CD4-positive, alpha-beta T cell (primary cell): ENCODE measurements at places on chromosomes 6 and 20. TPM values are rescaled to one million over a fixed set of nuclear protein-coding genes. Genes with fewer than 3 reads are reported as not detected.
A peak's percentile ranks its signal among the peaks of the same experiment; 100 is the strongest.

GRCh38 chr6:144379356-144379755 lies 94.2 kb downstream of the UTRN start:
- DNase-seq, result no peak

DNA sequence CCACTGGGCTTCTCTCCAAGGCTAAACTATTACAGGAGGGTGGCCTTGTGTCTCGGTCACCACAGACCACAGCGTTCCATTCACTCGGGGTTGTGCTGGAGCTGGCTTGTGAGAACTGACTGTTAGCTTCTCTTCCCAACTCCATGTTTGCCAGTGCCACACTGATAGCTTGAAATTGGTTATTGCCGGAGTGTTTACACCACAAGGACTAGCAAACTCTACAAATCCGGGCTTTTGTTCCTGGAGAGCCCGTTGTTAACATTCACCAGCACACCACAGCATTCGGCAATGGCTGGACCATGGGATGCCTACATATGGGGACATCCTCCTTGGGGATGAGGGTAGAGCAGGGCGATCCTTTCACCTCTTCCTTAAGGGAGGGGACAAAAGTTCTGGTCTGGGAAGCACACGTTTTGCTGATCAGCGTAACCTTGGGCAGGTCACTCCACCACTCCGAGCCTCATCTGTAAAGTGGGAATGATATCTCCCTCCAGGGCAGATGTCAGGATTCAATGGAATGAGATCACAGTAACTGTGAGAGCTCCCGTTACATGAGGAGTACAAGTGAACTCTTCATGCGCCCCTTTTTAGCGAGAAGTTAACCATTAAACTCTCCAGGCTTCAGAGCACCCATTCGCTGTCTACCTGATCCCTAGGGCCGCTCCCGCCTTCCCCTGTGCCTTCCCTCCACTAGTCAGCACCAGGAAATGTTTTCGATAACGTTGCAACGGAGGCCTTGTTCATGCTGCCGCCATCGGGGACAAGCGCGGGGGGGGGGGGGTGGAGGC lies 41.7 kb upstream of the TTPAL start:
- DNase-seq, result no peak

GRCh38 chr6:3981917-3982316 lies 97.0 kb downstream of the FAM217A start:
- no peak for DNase-seq

- DNase-seq, result no peak
Observed at GRCh38 chr20:2507464-2507863, 1.3 kb downstream of the ZNF343 start.

DNA sequence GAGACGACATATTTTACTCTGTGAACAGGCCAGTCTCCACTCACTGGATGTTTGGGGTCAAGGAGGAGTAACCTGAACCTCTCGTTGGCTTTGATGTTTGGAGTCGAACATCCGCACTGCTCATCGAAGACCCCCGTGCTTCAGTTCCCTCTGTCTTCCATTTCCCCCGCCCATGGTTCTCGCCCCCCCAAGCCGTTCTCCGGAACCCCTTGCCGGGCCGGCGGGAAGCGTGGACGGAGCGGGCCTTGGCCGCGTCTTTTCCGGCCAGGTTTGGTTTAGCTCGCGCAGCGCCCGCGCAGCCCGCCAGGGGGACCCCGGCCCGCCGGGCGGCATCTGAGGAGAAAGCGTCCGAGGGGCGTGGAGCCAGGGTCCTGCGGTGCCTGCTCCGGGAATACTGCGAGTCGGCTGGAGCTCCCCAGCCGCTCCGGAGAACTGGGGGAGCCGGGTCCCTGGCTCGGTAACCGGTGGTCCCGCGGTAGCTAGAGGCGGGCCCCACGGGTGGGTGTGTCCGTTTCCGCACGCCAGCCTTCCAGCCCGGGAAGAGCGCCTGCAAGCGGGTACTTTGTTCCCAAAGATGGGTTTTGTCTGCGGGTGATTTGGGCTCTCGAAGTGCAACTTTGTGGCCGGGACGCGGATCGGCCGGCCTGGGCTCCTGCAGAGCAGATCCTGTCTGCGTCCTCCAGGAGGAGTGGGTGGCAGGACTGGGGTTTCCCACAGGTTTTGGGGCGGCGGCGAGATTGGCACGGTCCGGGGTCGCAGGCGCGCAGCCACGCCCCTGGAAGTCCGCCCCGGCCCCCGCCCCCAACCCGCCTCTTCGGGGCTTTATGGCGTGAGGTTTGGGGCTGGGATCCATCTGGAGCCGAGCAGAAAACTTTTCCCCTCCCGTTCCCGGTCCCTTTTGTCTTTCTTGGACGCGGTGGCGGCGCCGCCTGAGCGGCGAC lies at the start of gene TMEM200A:
Gene TMEM200A (plus strand): TSS at position 852 of the 941 bp plus-strand sequence. CDS start 74,406 bp downstream, outside the sequence.
- peak; percentile 55 for DNase-seq

- no peak for DNase-seq
Observed at GRCh38 chr6:2103765-2104523, 141.5 kb downstream of the GMDS start.

DNA sequence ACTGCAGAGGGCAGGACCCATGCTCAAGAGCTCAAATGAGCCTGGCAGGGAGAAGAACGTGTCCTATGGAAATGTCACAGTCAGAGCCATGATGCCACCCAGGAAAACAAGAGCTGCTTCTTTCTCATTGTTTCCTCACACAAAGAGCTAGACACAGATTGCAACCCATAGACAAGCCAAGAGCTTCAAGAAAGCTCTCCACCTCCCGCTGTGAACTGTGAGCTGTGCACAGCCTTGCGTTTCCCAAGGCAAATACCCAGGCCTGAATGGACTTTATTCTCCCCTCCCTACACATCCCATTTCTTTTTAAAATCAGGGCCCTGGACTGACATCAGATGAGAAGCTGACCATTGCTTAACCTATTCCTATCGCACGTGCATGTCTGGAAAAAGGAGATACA lies 388.8 kb downstream of the RNGTT start:
- no peak for DNase-seq

- no peak for DNase-seq
Observed at GRCh38 chr6:165159460-165159859, 149.9 kb downstream of the C6orf118 start.

- no peak for DNase-seq
Observed at GRCh38 chr6:75124085-75124484, 81.8 kb downstream of the COL12A1 start.

- no peak for DNase-seq
Observed at GRCh38 chr6:129929433-129929832, 68.3 kb upstream of the TMEM244 start.

- DNase-seq, result no peak
Observed at GRCh38 chr6:93498713-93499112, 79.4 kb upstream of the EPHA7 start.

- DNase-seq, result no peak
Observed at GRCh38 chr6:169978615-169979161, 227.3 kb downstream of the ERMARD start.

GRCh38 chr20:49515586-49515985 lies 33.1 kb upstream of the KCNB1 start:
- DNase-seq, result no peak

- no peak for DNase-seq
Observed at GRCh38 chr6:146598772-146599405, at the start of gene ADGB. ADGB (plus strand) TSS chr6:146598972; CDS start chr6:146599041, 69 bp downstream.

- no peak for DNase-seq
Observed at GRCh38 chr6:54817236-54817635, 29.3 kb upstream of the FAM83B start.

DNA sequence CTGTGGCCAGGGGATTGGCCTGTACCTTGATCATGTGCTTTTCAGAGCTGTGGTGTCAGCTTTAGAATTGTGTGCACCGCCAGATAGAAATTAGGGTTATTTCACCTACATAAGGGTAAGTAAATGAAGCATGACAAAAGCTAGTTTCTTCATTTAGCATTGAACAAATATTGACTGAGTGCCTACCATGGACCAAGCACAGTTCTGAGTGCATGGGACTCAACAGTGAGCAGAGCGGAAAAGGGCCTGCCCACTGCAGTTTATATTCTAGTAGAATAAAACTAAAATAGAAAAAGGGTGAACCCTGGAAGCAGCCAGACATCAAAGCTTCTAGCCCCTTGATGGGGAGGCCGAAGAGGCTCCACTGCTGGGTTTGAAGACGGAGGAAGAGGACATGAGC lies 25.6 kb downstream of the ECT2L start:
- DNase-seq, result no peak

OSER1 gene
- 172 TPM for total RNA-seq

SLC35B2 gene
- total RNA-seq, result 6.4 TPM

RPP40 gene
- total RNA-seq, result 0.69 TPM

NKAPL gene
- not detected for total RNA-seq

DCDC2 gene
- 0.05 TPM for total RNA-seq
